ENCODE measurements at places on chromosomes 11 and 22.

DNA sequence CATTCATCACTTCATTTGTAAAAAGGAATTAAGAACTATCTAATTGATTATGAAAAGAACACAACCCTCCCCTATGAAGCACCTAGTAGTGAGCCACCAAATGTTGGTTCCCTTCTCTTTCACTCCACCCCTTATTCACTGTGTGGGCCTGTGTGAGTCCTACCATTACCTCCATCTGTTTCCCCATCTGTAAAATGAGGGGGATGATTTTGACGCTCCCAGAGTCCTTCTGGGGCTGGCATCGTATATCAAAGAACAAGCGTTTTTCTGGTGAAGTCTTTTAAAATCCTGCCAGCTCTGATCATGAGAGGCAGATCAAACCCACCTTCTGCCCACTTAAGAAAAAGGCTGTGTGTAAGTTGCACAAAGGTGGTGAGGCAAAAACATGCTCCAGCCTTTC, 96.6 kb upstream of the SEZ6L start:
- no peak for DNase-seq

- no peak for DNase-seq
Observed at GRCh38 chr11:48041877-48042695, 61.7 kb downstream of the PTPRJ start.

- peak; percentile 48 for DNase-seq
Observed at GRCh38 chr11:35419830-35420333, 524 bp upstream of the SLC1A2 start.

DNA sequence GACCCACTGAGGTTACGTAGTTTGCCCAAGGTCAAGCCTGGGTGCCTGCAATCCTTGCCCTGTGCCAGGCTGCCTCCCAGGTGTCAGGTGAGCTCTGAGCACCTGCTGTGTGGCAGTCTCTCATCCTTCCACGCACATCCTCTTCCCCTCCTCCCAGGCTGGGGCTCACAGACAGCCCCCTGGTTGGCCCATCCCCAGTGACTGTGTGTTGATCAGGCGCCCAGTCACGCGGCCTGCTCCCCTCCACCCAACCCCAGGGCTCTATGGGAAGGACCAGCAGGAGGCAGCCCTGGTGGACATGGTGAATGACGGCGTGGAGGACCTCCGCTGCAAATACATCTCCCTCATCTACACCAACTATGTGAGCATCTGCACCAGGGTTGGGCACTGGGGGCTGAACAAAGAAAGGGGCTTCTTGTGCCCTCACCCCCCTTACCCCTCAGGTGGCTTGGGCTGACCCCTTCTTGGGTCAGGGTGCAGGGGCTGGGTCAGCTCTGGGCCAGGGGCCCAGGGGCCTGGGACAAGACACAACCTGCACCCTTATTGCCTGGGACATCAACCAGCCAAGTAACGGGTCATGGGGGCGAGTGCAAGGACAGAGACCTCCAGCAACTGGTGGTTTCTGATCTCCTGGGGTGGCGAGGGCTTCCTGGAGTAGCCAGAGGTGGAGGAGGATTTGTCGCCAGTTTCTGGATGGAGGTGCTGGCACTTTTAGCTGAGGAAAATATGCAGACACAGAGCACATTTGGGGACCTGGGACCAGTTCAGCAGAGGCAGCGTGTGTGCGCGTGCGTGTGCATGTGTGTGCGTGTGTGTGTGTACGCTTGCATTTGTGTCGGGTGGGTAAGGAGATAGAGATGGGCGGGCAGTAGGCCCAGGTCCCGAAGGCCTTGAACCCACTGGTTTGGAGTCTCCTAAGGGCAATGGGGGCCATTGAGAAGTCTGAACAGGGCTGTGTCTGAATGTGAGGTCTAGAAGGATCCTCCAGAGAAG, 1.6 kb downstream of the GSTP1 start:
- no peak for DNase-seq

DNA sequence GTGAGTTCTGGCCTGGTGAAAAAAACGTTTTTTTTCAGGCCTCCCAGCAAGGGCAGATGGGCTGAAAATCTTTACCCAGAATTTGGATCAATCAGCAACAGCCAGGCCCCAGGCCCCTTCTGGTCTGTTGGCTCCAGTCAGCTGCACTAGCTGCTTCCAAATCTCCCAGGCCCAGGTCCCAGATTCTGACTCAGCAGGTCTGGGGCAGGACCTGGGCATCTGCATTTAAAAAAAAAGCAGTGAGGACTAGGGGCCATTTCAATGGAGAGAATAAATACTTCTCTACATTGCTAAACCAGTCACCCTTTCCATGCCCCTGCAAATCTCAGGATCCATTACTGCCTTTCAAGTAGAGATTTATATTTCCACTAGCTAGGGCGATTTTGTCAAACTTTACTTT, 4.3 kb downstream of the SLC15A3 start:
- no peak for DNase-seq

GRCh38 chr11:22244986-22245592, 52.2 kb downstream of the ANO5 start:
- DNase-seq: peak; percentile 3

DNA sequence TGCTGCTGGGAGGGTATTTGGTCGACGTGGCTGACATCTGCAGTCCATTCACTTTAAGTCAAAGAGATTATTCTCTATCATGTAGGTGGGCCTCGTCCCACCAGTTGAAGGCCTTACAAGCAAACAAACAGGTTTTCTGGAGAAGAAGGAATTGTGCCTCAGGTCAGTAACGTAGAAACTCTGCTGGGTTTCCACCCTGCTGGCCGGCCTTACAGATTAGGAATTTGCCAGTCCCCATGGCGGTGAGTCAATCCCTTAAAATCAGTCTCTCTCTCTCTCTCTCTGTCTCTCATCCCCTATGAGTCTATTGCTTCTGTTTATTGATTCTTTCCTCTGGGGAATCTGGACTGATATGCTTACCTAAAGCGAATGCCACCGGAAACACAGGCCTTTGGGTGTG, 75.4 kb upstream of the FGF3 start:
- DNase-seq: no peak

DNA sequence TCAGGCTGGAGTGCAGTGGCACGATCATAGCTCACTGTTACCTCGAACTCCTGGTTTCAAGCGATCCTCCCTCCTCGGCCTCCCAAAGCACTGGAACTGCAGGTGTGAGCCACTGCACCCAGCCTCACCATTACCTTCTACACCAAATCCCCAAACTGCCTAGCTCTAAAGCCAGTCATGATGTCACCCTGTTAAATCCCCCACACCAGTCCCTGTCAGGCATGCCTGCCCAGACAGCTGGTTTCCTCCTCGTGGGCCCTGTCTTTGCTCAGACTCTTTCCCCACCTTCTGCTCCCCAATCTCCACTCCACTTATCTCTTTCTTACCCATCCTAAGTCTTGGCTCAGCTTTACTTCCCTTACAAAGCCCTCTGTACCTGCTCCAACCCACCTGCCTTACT, 12.5 kb upstream of the EXPH5 start:
- no peak for DNase-seq

DNA sequence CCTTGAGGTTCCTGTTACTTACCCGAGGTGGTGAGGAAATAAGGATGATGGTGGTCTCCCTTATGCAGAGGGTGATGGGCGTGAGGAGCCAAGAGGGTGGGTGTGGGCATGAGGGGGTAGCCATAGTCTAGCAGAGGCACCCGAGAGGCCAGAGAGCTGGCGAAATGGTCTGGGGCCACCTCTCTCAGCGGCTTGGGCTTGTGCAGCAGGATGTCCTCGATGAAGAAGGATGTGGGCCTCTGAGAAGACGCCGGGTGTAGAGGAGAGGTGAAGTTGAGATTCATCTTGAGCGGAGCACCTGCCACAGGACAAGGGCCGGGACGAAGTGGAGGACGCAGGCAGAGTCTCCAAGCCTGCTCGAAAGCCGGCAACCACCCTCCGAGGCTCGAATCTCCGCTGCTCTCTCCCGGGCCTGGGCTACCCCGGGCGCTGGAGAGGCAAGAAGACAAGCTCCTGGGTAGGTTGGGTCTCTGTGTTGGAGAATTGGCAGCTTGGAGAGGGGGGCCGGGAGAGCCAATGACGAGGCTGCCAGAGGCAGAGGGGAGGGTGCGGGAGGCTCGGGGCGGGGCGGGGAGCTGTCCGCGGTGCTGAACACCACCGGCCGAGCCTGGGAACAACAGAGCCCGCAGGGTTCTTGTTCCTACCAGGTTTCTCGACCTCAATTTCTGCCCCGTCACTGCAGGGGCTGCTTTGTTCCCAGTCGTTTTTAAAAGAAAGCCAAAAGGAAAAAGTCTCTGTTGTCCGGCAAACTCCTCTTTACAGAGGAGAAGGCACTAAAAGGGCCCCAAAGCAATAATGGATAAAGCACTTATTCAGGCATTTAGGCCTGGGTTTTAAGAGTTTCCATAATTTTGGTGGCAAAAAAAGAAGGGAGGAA, at the start of gene BSX:
BSX (minus strand) TSS at position 447 of the 877 bp plus-strand sequence; CDS start at position 284, 163 bp downstream.
- peak; percentile 61 for DNase-seq

DNA sequence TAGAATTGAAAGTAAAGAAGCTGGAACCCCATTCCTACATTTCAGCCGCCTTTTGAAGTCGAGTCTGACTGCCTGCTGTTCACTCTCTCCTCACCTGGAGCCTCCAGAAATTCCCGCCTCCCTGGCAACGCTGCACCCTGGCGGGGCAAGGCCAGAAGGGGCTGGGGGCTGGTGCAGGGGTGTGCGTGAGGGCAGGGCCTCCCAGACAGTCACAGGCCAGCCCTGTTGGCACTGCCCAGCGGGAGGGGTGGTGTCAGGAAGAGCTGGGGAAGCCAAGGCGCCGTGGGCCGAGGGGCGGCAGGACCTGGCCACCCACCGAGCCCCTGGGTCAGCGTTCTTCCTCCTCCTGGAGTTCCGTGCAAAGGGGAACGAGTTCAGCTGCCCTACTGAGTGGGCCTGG, 123.2 kb downstream of the KCNQ1OT1 start:
- DNase-seq: no peak

GRCh38 chr11:79419120-79419519, 21.7 kb downstream of the TENM4 start:
- no peak for DNase-seq

GRCh38 chr11:119599864-119600541, 129.0 kb downstream of the NECTIN1 start:
- DNase-seq: no peak

- DNase-seq: no peak
Observed at GRCh38 chr11:22520521-22520920, 105.1 kb downstream of the FANCF start.

- DNase-seq: no peak
Observed at GRCh38 chr22:35615156-35615555, 2.0 kb downstream of the MB start.

GRCh38 chr11:64209563-64209843, 3.0 kb downstream of the FERMT3 start:
- no peak for DNase-seq

DNA sequence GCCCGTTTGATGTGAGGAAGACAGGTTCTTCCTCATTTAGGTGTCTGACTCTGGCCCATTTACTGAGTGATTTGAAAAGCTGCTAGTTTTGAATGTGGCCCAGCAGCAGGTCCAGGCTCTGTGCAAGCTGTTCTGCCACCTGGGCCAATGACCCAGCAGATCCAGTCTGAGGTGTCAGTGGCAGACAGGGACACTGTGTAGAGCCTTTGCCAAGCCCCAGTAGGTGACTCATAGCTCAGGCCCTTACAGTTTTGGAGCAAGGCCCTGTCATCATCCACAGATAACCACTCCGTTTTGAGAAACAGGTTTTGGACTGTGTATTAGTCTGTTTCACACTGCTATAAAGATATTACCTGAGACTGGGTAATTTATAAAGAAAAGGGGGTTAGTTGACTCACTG, 23.9 kb downstream of the TSPAN32 start:
- no peak for DNase-seq

DNA sequence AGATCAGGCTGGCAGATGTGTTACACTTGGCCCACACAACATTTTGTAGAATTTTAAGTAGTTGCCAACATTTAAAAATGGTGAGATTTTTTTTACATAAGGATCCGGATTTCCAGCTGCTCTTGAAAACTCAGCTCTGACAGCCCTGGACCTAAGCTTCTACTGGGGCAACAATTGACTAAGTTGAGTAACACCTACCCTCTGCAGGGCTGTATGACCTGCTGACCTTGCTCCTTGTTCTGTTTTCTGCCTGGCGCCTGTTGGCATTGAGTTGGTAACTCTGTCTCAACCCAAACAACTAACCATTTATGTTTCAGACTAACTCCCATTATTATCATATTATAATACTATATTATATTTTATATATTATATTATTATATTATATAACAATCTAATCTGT, 21.1 kb upstream of the LRRC55 start:
- no peak for DNase-seq

DNA sequence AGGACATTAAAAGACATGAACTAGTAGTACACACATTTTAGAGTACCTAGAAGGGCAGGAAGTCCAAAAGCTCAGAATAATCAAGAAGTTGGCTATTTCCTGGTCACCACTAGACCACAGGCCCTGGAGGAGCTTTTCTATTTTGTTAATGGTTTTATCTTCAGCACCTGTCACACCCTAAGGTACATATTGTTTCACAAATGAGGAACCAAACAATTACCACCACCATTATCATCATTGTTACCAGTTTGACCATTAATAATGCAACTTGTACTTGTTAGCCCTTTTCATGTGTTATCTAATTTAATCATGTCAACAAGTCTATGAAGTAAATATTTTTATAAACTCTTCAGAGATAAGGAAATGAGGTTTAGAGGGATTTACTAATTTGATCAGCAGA, 4.9 kb downstream of the MRPL48 start:
- no peak for DNase-seq

DNA sequence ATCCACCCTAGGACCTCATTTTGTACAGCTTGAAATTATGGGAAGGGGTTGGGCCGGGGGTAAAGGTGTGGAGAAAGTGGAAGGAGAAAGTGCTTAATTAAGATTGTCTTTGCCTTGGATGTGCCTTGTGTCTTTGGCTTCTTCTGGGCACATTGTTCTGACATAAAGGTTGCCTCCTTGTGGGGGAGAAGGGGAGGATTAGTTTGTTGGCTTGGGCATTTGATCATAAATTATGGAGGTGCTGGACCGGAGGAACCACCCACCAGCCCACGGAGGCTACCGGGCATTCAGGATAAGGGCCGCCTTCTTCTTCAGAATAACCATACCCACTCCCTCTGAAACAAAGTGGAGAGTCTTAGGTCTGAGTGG, 1.3 kb downstream of the PAFAH1B2 start:
- DNase-seq: no peak

DNA sequence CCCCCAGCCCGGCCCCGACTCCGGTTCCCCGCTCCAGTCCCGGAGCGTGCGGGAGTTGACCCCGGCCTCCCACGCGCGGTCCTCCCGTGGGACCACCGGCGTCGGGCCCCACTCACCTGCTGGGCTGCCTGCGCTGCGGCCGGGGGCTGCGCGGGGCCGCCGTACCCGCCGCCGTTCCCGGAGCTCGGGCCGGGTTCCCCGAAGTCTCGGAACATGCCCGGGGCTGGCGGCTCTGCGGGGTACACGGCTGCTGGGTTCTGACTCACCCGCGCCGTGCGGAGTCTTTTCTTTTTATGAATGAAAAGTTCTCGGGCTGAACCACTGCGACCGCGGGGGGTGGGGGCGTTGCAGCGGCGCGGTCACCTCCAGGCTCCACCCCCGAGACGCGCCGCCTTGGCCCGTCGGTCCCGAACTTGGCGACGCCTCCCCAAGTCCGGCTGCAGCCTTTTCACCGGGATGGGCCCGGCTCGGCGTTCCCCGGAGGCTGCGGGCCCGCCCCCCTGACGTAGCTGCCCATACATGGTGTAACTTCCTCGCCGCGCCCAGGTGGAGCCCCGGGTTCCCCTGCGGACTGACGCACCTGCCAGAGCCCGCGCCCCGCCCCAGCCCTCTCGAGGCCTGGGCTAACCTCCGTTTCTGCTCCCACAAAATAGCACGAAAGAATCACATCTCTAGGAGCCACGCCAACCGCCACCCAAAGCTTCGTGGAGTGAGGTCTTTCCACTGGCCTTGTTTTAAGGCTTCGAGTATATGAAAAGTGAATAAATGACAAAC, at the start of gene FOSL1:
FOSL1 (minus strand) TSS at position 264 of the 774 bp plus-strand sequence; CDS start at position 215, 49 bp downstream.
- DNase-seq: peak; percentile 71

- no peak for DNase-seq
Observed at GRCh38 chr11:103928040-103928801, 108.2 kb upstream of the DDI1 start.

- no peak for DNase-seq
Observed at GRCh38 chr22:17257121-17258001, 38.1 kb upstream of the ADA2 start.
